Pancreas (tissue), 10 donors: ENCODE measurements at places on chromosomes 1 and 21.

- DNase-seq = peak; percentile 78
Observed at GRCh38 chr21:43975469-43976098, 36.5 kb upstream of the TRAPPC10 start.

GRCh38 chr1:95006681-95007080 is 66.1 kb downstream of the ALG14 start:
- DNase-seq = no peak

DNA sequence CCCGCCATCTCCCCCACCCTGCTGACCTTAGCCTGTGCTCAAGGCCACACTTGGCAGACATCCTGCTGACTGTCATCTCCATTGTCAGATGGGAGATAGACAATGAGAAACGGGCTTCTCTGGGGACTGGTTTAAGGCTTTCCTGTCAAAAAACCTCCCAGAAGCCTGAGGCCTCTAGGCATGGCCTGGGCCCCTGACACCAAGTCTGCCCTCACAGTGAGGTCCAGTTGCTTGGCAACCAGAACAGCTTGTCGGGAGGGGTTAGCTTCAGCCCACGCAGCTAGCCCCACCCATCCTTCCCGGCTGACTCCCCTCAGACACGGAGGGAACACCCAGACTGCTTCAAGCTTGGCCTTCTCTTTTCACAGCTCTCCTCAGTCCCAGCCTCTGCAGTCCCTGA is 11.0 kb downstream of the PLEKHA6 start:
- DNase-seq = no peak

- no peak for DNase-seq
Observed at GRCh38 chr1:223257856-223258550, 106.0 kb downstream of the SUSD4 start.

DNA sequence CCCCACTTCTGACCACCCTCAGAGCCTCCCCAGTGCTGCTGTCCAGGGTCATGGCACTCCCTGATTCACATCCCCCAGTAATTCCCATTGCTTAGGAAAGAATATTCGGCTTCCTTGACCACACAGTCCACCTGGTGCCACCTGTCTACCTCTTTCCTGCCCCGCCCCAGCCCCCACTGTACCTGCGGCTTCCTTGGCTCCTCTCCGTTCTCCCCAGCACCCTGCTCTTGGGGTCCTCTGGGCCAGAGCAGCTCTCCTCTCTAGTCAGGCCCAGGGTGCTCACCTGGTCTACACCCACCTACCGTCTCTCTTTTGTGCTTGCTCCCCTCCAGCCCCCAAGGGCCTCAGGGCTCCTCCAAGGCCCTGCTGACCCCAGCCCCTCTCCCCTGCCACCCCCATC is 142.6 kb downstream of the PEX14 start:
- no peak for DNase-seq

DNA sequence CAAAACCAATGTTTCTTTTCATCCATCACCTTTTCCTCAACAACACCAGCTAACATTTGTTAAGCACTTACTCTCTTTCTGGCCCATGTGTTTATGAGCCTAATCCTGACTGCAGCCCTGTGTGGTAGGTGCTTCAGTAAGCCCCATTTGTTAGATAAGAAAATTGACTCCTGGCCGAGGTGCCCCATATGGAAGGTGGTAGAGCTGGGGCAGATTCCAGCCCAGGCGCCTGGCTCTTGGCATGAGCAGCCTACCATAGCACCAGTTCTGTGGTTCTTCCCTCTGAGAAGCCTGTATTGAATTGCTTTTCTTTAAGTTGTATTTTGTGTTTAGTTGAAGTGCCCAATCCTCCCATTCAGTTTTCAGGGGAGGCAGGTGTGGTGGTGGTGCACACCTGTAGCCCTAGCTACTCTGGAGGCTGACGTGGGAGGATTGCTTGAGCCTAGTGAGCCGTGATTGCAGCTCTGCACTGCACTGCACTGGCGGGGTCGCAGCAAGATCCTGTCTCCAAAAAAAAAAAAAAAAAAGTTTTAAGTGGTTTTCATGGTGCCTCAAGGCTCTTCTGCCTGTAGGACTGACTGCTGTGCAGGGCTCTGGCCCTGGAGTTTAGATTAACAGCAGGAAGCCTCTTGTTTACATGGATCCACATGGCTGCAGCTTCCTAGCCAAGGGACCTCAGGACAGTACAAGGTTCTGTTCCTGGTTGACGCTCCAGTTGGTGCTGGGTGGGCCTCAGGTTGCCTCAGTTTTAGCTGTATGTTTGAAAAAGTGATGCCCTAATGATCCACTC is 125.9 kb downstream of the MRPS6 start:
- no peak for DNase-seq

DNA sequence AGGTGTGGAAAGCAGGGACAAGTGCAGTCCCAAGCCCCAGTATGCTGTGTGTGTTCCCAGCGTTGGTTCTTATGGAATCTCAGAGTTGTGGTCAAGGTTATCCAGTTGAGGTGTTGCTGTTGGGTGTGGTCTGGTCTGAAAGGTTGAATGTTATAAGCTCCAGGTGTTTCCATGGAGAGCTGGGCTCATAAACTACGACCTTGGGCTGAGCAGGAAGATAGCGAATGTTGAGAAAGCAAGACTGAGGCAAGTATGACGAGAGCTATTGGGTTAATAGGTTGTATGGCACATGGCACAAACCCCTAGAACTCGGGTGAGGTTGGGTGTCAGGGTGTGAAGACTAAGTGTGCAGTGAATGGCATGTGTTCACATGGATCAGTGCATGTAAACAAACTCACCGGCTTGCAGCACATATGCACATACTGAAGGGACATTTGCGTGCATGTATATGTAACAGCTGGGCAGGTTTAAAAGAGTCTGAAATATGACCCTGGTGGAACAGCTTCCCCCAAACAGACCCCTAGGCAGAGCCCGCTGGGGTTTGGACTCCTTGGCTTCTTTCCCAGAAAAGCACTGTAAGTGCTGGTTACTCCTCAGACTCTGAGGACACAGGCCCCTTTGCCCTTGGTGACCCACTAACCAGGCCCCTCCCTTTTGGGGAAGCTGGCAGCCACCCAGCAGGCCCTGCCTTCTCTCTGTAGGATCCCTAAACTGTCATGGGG is 117.5 kb downstream of the NAV1 start:
- no peak for DNase-seq

- DNase-seq = no peak
Observed at GRCh38 chr1:157139052-157139715, 989 bp upstream of the ETV3 start.
